ENCODE measurements at places on chromosomes 2 and 18.

DNA sequence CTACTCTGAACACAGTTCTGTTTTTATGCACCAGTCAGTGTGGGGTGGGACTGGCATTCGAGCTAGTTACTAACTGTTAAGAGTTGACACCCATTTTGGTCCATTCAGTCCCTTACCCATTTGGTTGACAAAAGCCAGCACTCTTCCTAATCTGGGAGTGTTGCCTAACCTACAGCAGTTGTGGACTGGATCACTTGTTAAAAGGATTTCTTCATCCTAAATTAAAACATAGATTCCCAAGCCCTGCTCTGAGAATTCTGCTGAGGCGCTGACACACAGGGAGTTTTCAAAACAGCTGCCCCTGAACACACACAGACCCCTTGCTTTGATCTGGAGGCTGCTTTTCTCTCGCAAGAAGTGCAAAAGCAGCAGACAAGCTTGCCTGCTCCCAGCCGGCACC lies 6.4 kb downstream of the TIMM21 start:
- no peak for DNase-seq

GRCh38 chr2:186862869-186863709 lies 14.1 kb upstream of the ZSWIM2 start:
- DNase-seq = no peak

GRCh38 chr18:42338683-42339082 lies 383.6 kb downstream of the PIK3C3 start:
- no peak for DNase-seq

DNA sequence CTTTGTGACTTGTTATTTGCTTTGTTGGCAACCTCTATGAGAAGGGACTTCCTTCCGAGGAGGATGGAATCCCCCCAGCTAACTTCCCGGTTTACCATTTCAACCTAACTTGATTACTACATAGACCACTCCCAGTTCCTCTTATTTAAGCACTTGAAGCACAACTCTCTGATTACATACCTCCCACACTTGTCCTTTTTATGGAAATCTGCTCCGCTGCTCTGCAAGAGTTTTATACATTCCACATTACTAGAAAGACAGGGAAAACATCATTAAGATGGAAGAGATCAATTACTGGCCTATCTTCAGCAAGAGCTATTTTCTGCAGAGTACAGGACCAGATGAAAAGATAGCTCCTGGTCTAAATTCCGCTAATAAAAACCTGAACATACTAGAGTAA lies 160.0 kb upstream of the PGAP1 start:
- no peak for DNase-seq

GRCh38 chr2:19505-19904 lies 26.8 kb downstream of the FAM110C start:
- DNase-seq = no peak

DNA sequence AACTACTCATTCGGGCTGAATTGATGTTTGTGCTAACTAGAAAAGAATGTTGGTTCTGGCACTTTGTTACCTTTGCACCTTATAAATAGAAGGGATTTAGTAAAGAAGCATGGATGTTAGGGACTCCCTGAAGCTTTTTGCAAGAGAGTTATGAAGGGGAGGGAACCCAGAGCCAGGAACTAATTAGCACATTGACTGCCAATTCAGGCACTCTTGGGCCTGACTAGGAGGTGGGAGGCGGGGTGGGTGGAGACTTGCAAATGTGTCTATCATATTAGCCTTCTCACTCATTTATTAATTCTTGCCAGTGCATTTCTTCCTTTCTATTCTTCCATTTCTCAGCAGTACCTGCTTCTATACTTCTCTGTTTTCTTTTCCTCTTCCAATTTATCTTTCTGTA lies 1022.4 kb downstream of the TMEM182 start:
- DNase-seq = no peak

GRCh38 chr2:45898819-45899218 lies 247.3 kb downstream of the PRKCE start:
- DNase-seq = no peak

DNA sequence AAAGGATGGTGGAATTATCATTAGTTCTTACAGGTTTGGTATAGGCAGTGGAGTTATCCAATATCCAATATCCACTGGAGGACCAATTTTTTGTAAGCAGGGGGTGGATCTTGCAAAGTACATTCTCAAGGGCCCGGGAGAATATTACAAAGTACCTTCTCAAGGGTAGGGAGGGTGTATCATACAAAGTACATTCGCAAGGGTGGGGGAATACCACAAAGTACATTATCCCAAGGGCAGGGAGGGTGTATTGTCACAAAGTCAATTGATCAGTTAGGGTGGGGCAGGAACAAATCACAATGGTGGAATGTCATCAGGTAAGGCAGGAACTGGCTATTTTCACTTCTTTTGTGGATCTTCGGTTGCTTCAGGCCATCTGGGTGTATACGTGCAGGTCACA lies 55.3 kb upstream of the TMEM87B start:
- DNase-seq = no peak

GRCh38 chr2:176134035-176134434 lies 4.5 kb downstream of the HOXD8 start:
- no peak for DNase-seq

GRCh38 chr18:11951390-11951851 lies 29.9 kb upstream of the IMPA2 start:
- no peak for DNase-seq

- DNase-seq = no peak
Observed at GRCh38 chr2:231996797-231997540, 35.5 kb downstream of the DIS3L2 start.

DNA sequence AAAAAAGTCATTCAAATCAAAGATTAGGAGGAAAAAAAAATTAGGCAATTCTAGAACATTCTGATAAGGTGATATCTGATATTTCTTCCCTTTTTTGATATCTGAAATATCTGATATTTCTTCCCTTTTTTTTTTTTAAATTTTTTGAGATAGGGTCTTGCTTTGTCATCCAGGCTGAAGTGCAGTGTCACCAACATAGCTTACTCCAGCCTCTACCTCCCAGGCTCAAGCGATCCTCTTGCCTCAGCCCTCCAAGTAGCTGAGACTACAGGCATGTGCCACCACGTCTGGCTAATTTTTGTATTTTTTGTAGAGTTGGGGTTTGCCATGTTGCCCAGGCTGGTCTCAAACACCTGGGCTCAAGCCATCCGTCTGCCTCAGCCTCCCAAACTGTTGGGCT lies 33.9 kb downstream of the MEX3C start:
- DNase-seq = no peak

- no peak for DNase-seq
Observed at GRCh38 chr2:54212456-54212855, 43.6 kb downstream of the TSPYL6 start.

DNA sequence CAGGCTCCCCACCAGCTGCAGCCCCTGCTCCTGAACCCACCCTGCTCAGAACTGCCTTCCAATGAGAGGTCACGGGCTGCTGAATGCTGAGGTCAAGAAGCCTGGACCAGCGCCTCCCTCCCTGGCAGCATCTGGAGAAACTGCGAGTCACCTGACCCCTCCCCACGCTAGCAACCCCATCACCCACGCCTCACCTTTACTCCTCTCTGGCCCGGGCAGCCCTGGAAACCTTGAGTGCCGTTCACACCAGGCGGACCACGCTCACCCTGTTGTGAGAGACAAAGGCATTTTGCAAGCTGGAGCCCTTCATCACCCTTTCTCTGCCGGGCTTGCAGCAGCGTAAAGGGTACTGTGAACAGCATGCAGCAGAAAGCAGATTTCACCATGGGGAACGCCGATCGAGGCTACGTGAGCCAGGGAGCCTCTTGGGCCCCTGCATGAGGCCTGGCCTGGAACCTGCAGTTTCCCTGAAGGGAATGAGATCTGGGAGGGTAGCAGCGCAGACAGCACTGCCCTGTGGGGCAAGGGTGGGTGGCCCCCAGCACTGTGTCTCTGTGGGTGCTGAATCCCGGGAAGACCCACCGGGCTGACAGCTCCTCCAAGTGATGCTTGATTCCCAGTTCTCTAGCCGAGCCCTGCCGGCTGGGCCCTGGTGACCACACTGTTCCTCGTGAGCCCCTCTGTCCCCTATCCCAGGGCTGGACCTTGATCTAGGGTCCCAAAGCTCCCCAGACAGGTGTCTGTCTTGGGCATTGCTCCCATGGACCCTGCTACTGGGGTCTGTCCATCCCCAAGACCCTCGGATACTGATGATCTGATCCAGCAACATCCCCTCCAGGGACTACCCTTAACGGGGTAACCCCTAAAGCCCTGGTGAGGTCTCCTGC lies 53.8 kb downstream of the COL6A3 start:
- DNase-seq = no peak

GRCh38 chr2:40440835-40441234 lies 11.1 kb downstream of the SLC8A1 start:
- DNase-seq = no peak

- no peak for DNase-seq
Observed at GRCh38 chr2:216415541-216415940, 3.3 kb downstream of the SMARCAL1 start.

- DNase-seq = no peak
Observed at GRCh38 chr2:167388497-167388896, 500.2 kb downstream of the XIRP2 start.

DNA sequence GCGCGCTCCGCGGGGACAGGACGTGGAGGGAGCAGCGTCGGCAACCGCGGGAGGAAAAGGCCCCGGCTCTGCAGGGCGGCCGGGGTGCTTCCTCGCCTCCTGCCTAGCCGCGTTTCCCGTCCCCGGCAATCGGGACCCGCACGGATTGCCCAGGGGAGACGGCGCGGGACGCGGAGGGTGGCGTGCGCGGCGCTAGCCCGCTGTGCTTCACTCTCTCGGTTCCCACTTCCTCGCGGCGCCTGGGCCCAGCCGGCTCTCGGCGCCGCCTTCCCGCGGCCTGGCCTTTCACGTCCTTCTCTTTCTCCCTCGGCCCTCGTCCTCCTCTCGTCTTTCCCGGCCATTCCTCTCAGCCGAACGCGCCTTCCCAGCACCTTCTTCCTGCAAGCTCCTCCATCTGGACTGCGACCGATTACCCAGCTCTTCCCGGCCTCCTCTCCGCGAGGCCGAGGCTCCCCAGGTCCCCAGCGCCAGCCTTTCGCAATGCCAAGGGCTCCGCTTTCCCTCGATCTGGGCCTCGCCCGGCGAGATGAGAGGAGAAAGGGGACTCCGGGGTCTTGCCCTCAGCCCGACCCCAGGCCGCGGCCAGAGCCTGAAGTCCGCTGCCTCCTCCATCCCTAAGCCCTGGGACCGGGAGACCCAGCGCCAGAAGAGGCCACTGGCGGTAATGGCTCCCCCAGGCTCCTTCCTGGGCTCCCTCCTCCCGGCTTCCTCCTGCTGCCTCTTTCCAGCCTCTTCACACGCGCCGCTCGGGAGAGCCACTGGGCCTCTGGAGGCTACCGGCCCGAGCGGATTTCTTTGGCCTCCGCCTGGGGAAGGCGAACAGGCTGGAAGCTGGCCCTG lies 34.3 kb upstream of the ATP6V1B1 start:
- DNase-seq = no peak

DNA sequence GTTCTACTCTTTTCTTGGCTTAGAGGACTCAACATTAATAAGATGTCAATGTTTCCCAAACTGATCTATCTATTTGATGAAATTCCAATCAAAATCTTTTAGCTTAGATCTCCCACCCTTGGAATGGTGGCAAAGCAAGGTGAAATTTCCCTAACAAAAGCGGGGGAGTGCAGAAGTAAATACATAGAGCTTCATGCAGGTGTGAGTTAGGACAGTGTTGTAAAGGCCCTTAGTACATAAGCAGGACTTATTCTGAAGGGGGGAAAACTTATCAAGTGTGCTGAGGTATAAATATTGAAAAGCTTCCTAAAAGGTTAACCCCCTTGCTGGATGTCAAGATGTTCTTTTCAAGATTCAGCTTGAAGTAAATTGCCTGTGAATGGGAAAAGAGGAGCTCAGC lies 608.6 kb upstream of the CELF4 start:
- DNase-seq = no peak

DNA sequence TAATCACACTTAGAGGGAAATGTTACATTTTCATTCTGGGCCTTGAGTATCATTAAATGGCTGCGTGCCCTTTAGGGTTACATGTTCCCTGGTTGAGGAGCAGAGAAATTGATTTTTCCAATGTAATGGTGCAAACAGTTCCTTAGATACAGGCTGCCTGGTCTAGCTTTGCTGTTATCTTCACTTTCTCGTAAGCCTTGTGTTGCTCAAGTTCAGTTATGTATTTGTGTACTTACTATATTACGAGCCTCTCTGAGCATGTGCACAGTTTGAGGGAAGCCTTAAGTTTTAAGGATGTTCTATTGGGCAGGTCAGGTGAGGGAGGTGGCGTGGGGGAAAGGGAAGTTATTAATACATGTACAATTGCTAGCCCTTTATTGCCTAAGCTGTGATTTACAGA lies 23.7 kb downstream of the CEP192 start:
- DNase-seq = no peak

- no peak for DNase-seq
Observed at GRCh38 chr18:14015416-14015815, 100.1 kb upstream of the MC2R start.

GRCh38 chr2:29269095-29269764 lies 154.0 kb downstream of the CLIP4 start:
- DNase-seq = no peak

DNA sequence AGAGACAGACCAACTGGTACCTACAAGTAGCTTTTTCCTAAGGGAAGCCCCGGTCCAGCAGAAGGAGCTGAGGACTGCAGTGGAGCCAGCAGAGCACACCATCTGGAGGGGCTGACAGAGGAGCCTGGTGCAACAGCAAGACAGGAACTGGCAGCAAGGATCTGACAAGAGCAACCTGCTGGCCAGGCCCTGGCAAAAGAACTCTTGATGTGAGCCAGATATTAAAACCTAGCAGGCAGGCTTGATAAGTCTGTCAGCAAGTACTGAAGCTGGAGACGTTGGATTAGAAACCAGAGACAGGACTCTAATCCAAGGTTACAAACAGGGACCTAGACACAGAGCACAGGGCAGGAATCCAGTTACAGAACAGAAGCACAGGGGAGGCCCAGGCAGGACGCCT lies 260.7 kb upstream of the MGAT5 start:
- no peak for DNase-seq

- no peak for DNase-seq
Observed at GRCh38 chr2:73952499-73953446, 26.1 kb downstream of the DGUOK start.

- no peak for DNase-seq
Observed at GRCh38 chr18:73785300-73785699, 362.3 kb downstream of the FBXO15 start.

DNA sequence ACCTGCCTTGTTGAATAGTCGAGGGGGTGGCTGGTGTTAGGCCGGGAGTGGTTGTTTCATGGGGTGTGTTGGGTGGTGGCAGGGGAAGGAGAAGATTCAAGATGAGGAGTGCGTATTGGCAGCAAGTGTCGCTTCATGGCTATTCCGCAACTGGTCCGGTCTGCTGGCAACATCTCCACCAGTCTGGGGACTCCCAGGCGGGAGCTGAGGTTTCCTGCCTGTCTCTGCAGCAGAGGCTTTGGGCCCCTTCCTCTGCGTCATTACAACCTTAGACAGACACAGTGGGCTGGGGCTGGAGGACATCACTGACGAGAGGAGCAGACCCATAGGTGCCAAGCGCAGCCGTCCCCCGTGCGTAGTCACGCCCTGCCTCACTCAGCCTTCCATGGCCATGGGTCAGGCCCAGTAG lies 64.0 kb upstream of the MCFD2 start:
- DNase-seq = no peak

GRCh38 chr2:110848519-110849030 lies 116.2 kb downstream of the ACOXL start:
- DNase-seq = no peak

GRCh38 chr2:216057688-216058193 lies 23.9 kb downstream of the PECR start:
- DNase-seq = no peak

Measured in HuH-7.5 (cell line).